Foreskin keratinocyte (primary cell): ENCODE measurements at places on chromosomes 1 and 21. TPM values are rescaled to one million over a fixed set of nuclear protein-coding genes. Genes with fewer than 3 reads are reported as not detected.

Gene BGLAP
- polyA plus RNA-seq = 0.32 and 0.37 TPM in 2 replicates

- DNase-seq = no peak
These were observed 74.4 kb downstream of the CD58 start for GRCh38 chr1:116496380-116496779.

DNA sequence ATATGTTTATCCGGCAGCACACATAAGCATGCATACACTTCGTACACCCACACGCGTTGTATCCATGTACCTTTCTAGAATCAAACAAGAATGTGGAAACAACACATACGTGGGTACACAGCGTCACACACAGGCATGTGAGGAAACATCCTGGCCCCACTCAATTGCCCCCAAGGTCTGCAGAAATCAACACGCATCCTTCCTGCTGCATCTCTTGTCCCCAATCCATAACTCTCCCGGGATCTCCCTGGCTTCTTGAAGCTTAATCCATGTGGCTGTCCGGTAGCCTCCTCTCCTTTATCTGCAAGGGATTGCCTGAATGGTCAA, 5.5 kb upstream of the TBX15 start:
- DNase-seq = no peak

GRCh38 chr1:162538815-162539431, 22.6 kb upstream of the UAP1 start:
- DNase-seq = peak; percentile 98

DNA sequence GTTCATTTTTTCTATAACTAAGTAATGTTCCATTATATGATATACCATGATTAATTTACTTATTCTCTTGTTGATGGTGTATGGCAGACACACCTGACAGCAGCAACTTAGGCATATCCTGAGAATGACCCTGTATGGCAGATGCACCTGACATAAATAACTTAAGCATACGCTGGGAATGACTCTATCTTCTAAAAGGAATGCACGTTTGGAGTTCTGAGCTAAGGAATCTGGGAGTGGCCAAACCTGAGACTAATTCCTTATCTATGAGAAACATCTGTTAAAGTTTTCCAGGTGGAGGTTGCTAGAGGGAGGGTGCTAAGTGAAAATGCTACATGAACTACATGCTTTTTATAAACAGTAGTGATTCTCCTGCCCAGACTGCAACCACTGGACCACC, 96.7 kb upstream of the RGS18 start:
- peak; percentile 55 for DNase-seq

- no peak for DNase-seq
These were observed 1.1 kb upstream of the S100A9 start for GRCh38 chr1:153356392-153357075.

Gene SFN
- 4,130 and 4,582 TPM in 2 replicates for polyA plus RNA-seq

DNA sequence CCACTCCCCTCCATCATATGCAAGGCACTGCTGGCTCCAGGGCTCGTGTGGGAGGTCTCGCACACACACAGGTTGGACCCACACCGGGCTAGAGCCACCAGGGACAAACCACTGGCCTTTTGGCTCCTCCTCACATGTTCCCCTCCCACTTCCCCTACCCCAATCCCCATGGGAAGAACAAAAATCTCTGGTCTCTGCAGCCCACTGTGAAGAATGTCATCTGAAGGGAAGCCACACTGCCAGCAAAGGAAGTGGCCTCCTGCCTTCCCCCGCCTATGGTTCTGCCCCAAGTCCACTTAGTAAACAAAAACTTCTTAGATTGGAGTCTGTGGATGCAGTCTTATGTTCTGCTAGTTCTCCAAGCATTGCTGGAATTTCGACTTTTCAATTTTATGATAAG, 24.2 kb downstream of the OLFML3 start:
- DNase-seq = no peak

- DNase-seq = no peak
These were observed 1531.1 kb downstream of the MRPL39 start for GRCh38 chr21:24076179-24076578.

GRCh38 chr1:17744666-17745478, 10.3 kb upstream of the ACTL8 start:
- DNase-seq = no peak

Gene TLR5
- polyA plus RNA-seq = 0.18 TPM in 2 replicates

Gene FAM163A
- polyA plus RNA-seq = not detected in 2 replicates

DNA sequence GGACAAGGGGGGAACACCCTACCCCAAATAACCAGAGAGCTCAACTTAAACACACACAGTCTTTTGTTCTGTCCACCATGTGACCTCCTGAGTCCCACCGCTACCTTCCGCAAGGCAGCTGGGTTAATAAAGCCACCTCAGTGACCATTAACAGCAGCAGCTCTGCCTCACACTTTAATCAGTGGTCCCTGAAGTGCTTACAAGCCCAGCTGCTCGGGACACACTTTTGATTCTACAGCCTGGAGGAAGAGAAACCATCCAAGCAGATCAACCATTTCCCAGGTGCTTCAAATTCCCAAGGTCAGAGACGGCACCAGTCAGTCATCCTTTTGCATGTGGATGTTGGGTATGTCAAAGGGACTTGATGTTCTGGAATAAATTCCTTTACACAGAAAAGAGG, 70.1 kb downstream of the KCNJ15 start:
- no peak for DNase-seq

DNA sequence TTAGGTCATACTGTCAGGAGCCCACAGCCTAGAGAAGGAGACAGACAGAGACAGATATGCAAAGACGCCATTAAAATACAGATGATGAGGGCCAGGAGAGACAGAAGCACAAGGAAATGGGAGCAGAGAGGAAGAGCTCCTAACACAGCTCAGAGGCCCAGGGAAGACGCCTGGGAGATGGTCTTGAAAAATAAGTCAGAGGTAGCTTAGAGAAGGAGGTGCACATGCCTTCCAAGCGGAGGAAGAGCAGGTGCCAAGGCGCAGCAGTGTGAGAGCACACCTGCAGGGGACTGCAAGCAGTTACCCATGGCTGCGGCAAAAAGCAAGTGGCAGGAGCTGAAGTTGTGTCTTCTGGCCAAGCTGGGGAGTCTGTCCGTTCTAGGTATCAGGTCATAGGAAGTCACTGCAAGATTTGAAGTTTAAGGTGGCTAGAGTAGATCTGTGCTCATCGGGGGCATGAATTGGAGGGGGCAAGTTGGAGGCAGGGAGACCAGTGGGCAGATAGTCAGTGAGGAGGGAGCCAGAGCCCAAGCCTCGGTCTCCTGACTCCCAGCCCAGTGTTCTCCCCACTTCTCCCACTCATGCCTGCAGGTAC, 1.3 kb upstream of the TRABD2B start:
- no peak for DNase-seq

Gene ETV3L
- not detected in 2 replicates for polyA plus RNA-seq

GRCh38 chr1:202045705-202046104, 35.3 kb downstream of the ELF3 start:
- no peak for DNase-seq

DNA sequence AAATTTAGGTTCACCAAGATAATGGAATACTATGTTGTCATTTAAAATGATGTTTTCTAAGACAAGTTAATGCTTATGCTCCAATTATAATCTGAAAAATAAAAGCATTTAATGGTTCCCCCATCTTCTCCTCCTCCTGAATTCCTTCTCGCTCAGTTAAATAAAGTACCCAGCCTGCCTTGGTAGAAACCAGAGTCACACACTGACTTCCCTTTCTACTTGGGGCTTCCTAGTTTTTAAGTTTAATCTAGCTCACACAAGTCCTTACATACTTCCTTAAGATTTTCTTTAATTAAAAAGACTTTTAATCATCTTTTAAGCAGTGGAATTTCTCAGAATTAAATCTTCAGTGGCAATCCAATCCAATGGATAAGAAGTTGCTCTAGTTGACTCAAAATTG, 32.9 kb downstream of the CD58 start:
- DNase-seq = no peak

Gene HRNR
- not detected in 2 replicates for polyA plus RNA-seq
